ENCODE measurements at places on chromosomes 7 and 10. TPM values are rescaled to one million over a fixed set of nuclear protein-coding genes. Genes with fewer than 3 reads are reported as not detected.

ZC3HAV1L gene
- 11.9 TPM for total RNA-seq

PAPOLB gene
- total RNA-seq: not detected

GPER1 gene
- total RNA-seq: 13.7 TPM

UPK3B gene
- not detected for total RNA-seq

Measured in astrocyte (in vitro differentiated cells and primary cell).